ENCODE measurements at places on chromosomes 1 and 21.

- peak; percentile 19 for DNase-seq
Observed at GRCh38 chr1:53765657-53766056, 26.7 kb upstream of the GLIS1 start.

- DNase-seq: no peak
Observed at GRCh38 chr1:17561561-17561985, 22.1 kb downstream of the ARHGEF10L start.

GRCh38 chr1:177631770-177632169, 338.1 kb downstream of the SEC16B start:
- DNase-seq: no peak

GRCh38 chr1:183029591-183030000, 6.4 kb downstream of the LAMC1 start:
- no peak for DNase-seq

GRCh38 chr1:19000065-19000464, 43.6 kb upstream of the IFFO2 start:
- no peak for DNase-seq
